SW 1271 (cell line): ENCODE measurements at places on chromosomes 16 and 17.

DNA sequence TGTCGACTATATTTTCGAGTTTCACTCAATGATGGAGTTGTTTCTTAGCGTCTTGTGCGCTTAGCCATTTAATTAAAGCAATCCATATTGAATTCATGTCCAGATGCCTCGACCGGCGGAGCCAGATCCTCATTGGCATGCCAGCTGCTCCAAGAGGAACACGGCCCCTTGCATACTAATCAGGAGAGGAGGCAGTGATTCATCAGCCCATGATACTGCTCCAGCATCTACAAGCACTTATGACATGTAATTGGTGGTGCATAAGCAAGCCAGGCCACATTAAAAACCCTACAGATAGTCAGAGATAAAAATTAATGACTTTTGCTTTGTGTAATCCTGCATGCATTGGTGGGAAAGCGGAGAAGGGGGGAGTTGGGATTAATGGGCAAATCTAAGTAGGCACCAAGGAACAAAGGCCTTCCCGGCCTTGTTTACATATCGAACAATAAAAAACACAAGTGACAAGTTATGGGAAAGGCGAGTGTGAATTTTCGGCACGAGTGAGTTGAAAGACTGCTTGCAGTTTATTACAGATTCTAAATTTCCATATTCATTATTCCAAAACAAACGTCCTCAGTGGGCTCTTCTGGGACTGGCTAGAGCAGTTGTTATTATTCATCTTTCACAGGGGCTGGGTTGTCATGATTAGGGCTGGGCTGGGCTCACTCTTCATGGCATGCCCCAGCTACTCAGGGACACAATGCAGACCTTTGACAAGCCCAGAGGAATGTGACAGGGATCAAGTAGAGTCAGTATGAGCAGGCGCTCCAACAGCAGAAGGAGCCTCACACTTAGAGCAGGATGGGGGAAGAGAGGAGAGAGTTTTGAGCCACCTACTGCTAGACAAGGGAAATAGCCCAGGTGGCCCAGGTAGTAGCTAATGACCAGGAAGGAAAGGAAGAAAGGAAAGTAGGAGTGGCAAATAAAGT, 281.7 kb upstream of the ZFHX3 start:
- DNase-seq, result no peak

GRCh38 chr17:65918916-65919315, 273.0 kb downstream of the CEP112 start:
- no peak for DNase-seq

- DNase-seq, result no peak
These were observed 25.6 kb upstream of the TAC4 start for GRCh38 chr17:49873466-49873865.

- DNase-seq, result no peak
These were observed 5.3 kb downstream of the NLK start for GRCh38 chr17:28047806-28048205.

DNA sequence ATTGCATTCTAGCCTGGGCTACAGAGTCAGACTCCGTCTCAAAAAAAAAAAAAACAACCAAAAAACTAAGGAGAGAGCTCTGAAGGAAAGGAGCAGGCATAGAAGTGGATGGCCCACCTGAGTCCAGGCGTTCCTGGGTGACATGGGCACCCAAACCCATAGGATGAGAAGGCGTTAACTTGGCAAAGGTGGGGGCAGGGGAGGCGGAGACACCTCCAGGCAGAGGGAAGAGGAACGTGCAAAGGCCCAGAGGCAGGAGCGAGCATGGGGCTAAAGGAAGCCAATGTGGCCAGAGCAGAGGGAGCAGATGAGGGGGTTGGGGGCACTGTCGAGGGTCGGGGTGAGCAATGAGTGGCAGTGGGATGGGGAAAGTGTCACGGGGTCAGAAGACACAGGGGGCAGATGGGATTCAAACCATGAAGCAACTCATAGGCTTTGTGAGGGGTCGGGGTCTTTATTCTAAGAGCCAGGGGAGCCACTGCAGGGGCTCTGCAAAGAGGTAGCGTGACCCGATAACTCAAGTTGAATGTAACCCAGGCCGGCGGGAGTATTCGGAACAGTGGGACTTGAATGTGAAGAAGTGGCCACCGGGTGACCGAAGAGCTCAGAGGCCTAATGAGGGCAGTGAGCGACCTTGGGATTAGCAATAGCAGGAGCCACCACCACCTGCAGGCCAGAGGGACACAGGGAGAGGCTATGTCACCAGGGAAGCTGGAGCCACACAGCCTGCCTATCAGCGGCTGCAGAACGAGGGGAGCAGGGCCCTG, 11.8 kb downstream of the TTYH2 start:
- no peak for DNase-seq

GRCh38 chr16:56625943-56626654, 518 bp downstream of the MT1E start:
- no peak for DNase-seq

DNA sequence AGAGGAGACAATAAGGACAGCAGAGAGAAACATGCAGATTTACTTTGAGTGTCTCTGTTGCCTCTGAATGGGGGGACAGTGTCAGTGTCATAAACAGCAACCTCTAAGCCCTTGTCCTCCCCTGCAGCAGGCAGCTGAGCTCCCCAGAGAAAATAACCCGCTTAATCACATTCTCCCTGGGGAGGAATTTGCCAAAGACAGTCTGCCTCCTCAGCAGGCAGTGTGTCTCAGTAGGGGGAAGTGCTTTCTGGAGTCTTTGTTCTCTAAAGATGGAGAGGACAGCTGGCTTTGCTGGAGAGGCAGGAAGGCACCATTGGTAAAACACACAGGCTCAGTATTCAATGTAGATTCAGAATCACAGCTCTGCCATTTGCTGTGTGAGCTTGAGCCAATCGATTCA, 16.1 kb downstream of the TEKT5 start:
- no peak for DNase-seq

DNA sequence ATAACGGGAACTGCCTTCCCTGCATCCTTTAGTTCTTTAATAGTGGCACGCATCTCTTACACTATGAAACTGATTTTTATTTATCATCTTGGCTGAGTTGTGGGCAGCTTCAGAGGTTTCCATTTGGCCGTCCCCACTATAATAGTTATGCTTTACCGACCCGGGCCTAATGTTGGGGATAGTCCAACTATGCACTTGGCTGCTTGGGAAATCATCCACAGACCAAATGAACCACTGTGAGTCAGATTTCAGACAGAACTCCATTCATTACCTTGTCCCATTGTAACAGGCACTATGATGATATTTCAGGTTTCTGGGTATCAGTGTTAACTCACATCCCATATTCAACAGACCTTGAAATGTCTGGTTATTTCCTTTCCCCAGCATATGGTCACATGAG, 6.1 kb upstream of the SLFN5 start:
- no peak for DNase-seq

GRCh38 chr17:46144246-46144645, 49.0 kb downstream of the KANSL1 start:
- no peak for DNase-seq

DNA sequence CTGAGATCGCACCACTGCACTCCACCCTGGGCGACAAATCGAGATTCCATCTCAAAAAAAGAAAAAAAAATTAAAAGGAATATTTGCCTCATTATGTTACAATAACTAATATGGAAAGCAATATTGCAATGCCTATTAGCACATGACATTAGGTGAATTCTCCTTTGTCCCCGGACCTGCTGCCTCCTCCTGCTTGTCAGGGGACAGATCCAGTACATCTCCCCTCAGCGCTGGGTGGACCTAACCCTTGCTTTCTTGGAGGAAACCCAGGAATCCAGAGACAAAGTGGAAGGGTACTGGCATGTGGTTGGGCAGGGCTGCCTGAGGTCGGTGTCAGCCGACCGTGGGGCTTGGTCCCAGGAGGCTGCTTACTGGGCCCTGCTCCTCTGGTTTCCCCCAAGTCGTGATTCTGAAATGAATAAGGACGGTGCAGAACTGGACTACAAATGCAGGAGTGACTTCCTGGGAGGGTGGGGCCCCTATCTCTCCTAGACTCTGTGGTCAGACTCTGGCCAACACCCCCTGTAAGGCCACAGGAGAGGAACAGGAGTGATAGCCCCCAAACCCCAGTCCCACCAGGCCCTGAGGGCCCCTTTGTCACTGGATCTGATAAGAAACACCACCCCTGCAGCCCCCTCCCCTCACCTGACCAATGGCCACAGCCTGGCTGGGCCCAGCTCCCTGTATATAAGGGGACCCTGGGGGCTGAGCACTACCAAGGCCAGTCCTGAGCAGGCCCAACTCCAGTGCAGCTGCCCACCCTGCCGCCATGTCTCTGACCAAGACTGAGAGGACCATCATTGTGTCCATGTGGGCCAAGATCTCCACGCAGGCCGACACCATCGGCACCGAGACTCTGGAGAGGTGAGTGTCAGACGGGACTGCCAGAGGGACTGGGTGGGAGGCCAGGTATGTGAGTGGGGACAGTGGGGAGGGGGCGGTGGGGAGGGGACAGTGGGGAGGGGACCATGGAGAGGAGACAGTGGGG, at the start of gene HBZ:
TSS of gene HBZ (plus strand) at position 504 of the 988 bp plus-strand sequence. CDS start at position 770, 266 bp downstream.
- DNase-seq, result no peak

GRCh38 chr16:89106533-89107202, 13.0 kb downstream of the ACSF3 start:
- no peak for DNase-seq

DNA sequence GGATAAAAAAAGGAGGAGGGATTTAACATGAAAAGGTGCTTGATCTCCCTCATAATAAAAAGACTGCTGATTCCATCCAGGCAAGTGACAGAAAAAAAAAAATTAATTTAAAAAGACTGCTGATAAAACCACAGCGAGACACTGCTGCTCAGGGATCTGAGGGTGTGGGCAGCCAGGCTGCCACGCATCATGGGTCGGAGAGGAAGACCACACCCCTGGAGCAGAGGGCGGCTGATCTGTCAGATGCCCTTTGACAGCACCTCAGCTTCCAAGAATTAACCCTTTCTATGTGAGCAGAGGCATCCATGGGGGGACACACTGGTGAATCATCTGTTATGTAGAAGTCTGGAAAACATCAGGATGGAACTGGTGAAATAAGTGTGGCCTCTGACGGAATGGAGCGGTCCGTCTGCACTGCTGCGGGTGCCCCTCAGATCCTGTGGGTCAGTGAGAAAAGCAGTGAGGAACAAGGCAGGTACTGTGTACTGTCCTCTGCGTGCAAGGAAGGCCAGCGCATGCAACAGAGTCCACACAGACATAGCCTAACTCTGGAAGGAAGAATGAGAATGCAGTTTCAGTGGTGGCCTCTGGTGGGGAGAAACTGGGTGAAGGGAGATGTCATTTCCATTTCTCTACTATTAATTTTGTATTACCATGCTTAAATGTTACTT, 19.8 kb downstream of the MAPT start:
- DNase-seq, result no peak

- DNase-seq, result no peak
These were observed 57.2 kb upstream of the NLK start for GRCh38 chr17:27985306-27985705.

DNA sequence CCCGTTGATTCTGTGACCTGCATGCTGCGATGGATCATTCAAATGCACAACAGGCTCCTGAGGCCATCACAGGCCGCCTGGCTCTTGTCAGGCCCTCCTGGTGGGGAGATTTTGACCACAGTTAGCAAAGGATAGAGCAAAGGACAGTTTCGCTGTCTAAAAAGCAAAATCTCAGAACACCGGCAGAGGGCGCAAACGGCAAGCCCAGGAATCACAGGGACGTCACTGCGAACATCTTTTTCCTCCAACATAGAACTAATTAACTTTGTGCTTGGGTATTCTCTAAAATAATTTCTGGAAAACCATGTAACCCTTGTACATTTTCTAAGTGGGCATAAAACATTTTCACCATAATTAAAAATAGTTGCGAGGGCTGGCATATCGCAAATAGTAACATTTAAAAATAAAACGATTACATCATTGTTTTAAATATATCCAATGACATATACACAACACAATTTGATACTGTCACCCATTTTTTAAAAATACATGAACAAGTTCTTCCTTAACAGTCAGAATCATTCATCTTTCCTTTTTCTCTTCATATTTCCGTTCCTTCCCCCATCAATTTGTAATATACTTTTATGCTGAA, 19.7 kb upstream of the SLC47A1 start:
- peak; percentile 60 for DNase-seq

DNA sequence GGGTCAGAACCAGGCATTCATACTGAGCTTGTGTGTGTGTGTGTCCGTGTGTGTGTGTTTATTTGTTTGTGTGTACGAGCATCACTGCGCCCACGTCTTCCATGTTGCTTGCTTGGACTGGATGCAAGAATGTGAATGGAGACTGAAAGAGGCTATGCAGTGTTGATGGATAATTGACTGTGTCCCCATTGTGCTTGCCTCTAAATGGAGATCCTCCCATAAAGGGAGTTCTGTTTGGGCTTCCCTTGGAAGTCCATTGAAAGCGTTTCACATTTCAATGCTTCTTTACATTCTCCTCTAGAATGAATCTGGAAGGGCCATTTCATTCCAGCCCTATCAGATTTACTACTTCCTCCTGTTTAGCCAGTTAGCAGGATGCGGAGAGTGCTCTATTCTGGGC, 124.0 kb downstream of the GP2 start:
- no peak for DNase-seq

GRCh38 chr17:64016231-64016784, 4.1 kb downstream of the ICAM2 start:
- no peak for DNase-seq
